ENCODE measurements at places on chromosomes 12 and 14.

DNA sequence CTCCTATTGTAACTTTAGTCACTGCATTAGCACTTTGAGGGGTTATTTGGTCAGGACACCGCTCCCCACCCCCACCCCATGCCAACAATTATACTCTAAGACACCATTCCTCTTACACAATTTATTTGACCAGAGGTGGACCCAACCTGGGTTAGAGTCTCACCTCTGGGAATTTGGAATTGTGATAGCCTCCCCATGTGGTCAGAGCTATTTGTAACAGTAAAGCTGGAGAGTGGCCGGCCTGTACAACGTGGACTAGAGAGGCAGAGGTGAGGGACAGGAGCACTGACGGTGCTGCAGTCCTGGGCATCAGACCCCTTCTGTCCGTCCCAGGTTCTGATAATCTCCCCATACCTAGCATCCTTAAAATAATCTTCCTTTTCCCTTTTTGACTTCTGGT, 3.3 kb upstream of the HAL start:
- no peak for DNase-seq

DNA sequence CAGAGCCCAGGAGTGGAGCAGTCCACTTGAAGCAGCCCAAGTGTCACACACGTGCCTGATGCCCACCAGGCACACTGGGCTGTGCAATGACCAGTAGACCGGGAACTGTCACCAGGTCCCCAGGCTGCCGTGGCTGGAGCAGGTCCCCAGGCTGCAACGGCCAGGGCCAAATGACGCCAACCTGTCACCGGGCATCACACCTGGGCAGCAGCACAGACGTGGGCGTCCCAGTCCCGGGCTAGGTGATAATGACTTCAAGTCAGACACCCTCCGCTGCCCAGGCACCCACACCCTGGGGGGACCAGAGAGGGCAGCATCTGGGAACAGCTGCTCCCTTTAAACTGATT, 30.6 kb upstream of the MMP17 start:
- no peak for DNase-seq

- no peak for DNase-seq
Measured at GRCh38 chr12:96510306-96510764, 21.0 kb downstream of the CFAP54 start.

GRCh38 chr14:57991353-57991752, 125.5 kb upstream of the SLC35F4 start:
- no peak for DNase-seq

DNA sequence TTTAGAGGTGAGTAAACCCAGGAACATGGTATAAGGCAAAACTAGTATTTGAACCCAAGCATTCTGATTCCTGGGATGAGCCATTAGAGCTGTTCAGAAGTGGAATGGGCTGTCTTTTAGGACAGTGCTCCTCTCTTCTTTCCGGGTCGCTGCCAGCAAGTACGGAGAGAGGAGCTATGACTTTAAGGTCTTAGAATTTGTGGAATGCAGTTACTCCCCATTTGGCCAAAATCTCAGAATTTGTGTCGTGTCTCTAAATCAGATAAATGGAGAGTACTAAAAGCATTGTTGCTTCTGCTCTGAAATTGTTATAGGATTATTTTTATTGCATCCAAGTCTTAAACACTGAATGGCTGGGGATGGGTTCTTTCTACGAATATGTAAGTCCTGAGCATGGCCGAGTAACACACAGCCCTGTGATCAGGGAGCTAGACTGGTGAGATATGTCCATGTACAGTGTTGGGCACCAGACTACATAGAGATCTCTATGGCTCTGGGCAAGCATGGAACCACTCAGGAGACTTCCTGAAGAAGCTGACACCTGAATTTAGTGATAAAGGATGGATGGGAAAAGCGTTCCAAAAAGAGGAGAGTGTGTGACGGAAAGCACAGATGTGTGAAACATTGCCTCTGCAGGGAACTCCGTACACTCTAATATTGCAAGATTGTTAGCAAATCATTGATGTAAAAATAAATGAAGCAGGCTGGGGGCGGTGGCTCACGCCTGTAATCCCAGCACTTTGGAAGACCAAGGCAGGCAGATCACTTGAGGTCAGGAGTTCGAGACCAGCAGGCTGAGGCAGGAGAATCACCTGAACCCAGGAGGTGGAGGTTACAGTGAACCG, 184.7 kb downstream of the SRGAP1 start:
- DNase-seq: no peak

GRCh38 chr12:42574851-42575266, 14.7 kb downstream of the PRICKLE1 start:
- no peak for DNase-seq

DNA sequence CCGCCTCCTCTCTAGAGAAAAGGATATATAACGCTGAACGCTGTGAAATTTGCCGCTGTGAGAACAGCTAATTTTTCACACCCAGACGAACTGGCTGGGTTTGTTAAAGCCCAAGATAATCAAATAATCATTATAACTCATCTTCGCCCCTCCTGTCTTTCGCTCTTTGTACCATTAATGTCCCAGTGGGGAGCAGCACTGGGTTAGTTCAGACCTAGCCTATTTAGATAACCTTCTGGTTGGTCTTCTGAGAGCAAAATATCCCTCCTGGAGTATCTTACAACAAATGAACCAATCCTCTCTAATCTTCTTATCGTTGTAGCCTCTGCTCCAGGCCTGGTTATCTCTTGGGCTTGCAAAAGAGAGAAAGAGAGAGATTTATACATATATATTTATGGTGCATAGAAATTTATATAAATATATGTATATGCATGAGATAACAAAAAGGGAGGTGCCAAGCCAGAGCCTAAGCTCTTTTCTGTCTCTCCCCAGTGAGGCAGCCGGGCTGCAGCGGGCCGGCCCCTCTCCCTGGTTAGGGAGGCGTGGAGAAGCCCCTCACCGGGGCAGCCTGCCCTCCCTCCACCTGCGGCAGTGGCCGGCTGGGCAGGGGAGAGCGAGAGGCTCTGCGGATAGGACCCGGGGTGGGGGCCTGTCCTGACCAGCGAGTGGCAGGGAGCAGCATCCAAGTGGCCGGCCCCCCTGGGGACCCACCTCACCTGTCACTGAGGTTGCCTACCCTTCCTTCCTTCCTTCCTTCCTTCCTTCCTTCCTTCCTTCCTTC, 202.0 kb upstream of the LHX5 start:
- DNase-seq: no peak

DNA sequence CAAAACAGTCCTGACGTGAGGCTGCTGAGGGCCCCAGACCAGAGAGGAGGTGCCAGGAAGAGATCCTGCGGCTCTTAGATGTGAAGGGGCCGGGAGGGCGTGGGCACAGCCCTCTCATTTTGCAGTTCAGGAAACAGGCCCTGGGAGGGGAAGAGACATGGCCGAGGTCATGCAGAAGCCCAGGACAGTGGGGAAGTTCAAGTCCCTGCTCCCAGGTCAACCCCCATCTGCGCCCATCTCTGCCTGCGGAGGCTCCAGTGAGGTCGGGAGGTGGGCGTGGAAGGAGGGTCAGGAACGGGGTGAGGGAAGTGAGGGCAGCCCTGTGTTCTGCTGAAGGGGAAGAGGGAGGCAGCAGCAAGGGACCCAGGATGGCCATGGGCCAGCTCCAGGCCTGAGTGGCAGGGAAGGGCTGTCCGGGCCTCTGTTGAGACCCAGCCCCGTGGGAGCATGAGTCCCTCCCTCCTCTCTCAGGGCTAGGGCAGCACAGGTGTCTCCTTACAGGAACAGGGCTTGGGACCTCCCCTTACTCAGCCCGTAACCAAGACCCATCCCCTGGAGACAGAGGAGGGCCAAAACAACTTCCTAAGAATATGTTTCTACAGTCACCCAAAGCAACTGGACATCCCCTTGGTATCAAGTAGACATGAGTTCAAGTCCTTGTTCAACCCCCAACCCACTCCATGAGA, 90.8 kb downstream of the LGMN start:
- no peak for DNase-seq

DNA sequence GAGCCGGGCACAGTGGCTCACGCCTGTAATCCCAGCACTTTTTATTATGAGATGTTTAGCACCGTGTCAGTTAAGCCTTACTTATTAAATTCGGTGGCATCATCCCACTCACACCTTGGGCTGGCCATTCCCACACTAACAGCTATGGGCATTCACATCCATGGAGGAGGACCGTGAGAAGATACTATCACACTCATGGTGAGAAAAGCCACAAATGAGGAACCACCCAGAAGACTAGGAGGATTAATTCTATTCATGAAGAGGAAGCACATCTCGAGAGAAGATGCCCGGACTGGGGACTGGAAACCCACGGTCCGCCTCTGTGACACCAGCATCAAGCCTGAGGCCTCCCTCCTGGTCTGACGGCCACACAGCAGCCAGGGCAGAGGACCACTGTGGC, 4.9 kb downstream of the CDC42BPB start:
- DNase-seq: no peak

GRCh38 chr14:21300892-21301291, 21.0 kb downstream of the RPGRIP1 start:
- peak; percentile 40 for DNase-seq

DNA sequence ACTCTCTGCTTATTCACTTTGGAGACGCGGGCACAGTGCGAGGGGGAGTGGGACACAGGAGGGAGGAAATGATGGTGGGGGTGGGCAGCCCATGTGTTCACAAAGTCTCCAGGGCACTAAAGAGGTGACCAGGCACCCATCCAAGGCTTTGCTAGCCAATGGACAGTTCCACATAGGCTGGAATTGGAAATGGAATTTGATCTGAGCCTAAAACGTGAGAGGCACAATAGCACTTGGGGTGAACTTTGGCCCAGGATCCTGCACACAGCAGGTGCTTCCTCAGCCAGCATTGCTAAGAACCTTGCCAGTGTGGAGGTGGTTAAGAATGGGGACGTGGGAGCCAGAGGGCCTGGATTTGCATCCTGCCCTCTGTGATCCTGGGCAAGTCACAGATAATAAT, 193.8 kb downstream of the CHST11 start:
- no peak for DNase-seq

- DNase-seq: no peak
Measured at GRCh38 chr14:28772613-28773012, 6.0 kb downstream of the FOXG1 start.

GRCh38 chr14:86515195-86515594, 985.3 kb downstream of the FLRT2 start:
- DNase-seq: no peak

DNA sequence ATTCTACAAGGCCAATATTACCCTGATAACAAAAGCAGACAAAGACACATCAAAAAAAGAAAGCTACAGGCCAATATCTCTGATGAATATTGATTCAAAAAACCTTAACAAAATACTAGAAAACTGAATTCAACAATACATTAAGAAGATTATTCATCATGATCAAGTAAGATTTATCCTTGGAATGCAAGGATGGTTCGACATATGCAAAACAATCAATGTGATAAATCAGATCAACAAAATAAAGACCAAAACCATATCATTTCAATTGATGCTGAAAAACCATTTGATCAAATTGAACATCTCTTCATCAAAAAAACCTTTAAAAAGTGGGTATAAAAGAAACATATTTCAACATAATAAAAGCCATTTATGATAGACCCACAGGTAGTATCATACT, 117.3 kb downstream of the CPNE8 start:
- DNase-seq: no peak

DNA sequence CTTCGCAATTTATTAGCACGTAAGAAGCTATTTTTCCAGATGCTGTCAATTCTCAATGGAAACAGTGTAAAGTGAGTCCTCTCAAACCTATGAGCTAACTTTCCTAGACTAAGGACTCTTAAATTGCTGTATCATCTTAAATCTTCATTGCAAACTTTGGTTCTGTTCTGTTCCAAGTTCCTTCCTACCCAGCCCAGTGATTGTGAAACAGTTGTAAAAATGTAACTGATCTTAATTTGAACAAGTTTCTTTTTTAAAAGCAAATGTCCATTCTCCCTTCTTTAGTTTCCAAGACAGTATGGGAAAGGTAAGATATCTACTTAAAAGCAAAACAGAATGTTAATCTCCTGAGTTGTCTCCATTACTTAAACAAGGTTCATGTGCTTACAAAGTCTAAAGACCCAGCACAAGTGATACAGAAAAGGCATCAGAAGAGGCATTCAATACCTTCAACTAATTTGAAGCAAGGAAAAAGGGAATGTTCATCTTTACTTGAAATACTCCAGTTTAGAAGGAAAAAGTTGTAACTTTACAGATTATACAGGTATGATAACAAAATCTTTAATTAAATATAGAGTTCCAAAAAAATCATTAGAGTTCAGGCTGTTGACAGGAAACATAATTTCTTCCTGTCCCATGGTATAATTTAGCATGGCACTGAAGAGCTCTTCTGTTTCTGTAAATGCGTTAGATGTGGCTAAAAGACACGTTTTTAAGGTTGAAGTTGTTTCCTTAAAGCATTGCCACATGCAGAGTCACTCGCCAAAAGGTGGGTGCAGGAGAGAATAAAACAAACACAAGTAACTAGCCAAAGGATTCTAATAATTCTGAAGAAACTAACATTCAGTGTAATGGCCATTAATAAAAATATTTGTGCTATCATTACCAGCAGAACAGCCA, 101.5 kb upstream of the USP15 start:
- no peak for DNase-seq

- no peak for DNase-seq
Measured at GRCh38 chr12:113006641-113007040, 28.3 kb downstream of the OAS2 start.

DNA sequence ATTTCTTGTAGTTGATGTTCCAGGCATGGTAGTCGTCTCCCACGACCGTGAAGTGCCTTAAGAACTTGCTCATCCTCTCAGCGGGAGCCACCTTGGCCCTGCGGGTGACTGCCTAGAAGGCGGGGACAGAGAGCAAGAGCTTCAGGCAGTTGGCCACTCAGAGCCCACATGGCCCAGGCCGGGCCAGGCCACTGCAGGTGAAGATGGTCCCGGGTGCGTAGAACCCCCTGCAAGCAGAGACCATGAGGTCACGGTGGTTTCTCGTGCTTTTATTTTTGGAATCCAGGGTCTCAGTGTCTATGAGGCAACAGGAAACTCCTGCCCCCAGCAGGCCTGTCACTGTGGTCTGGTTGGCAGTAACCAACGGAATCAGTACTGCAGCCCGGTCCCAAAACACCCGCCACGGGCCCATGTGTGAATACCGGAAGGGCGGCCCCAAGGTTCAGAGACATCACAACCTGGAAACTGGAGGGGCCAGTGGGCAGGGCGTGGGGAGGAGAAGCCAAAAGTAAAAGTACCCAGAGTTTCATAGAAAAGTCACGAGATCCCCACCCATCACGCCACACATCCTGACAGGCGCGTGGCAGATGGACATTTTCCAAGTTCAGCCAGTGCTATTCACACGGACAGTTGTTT, 27.5 kb downstream of the HVCN1 start:
- peak; percentile 43 for DNase-seq

GRCh38 chr14:38593476-38593875, 337.6 kb upstream of the CLEC14A start:
- DNase-seq: no peak

- DNase-seq: no peak
Measured at GRCh38 chr12:93380480-93381121, 2.9 kb downstream of the NUDT4 start.

Data from stimulated activated CD4-positive, alpha-beta T cell treated with anti-CD3 and anti-CD28 coated beads, Interleukin-2, amount 100 ng/mL, for 24 hours (primary cell).